T-helper 17 cell (primary cell): ENCODE measurements at places on chromosomes 1 and 21.

GRCh38 chr1:63046539-63046938 is 262.6 kb downstream of the ATG4C start:
- DNase-seq: no peak

DNA sequence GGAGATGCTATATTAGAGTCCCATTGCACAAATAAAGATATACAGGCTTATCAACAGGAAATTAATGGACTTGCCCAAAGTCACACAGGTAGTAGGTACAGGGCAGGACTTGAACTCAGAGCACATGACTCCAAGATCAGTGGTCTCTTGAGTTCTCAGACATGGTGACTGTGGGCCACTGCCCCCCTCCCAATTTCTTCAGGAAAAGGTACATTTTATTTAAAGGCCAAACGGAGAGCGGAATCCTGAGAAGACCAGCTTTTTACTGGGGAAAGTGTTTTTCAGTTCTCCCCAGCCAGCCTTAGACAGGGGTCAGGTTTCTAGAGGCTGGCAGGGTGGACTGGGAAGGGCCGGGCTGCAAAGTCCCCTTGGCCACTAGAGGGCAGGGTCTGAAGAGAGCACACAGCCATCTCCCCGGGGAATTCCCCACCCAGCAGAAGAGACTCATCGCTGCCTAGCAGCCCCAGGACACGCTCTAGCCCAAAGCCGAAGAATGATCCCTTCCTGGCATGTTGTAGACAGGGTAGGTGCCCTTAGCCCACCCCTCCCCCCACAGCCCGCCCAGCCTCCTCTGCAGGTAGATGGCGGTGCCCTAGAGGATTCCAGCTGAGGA is 29.7 kb downstream of the ACP6 start:
- DNase-seq: peak; percentile 60

DNA sequence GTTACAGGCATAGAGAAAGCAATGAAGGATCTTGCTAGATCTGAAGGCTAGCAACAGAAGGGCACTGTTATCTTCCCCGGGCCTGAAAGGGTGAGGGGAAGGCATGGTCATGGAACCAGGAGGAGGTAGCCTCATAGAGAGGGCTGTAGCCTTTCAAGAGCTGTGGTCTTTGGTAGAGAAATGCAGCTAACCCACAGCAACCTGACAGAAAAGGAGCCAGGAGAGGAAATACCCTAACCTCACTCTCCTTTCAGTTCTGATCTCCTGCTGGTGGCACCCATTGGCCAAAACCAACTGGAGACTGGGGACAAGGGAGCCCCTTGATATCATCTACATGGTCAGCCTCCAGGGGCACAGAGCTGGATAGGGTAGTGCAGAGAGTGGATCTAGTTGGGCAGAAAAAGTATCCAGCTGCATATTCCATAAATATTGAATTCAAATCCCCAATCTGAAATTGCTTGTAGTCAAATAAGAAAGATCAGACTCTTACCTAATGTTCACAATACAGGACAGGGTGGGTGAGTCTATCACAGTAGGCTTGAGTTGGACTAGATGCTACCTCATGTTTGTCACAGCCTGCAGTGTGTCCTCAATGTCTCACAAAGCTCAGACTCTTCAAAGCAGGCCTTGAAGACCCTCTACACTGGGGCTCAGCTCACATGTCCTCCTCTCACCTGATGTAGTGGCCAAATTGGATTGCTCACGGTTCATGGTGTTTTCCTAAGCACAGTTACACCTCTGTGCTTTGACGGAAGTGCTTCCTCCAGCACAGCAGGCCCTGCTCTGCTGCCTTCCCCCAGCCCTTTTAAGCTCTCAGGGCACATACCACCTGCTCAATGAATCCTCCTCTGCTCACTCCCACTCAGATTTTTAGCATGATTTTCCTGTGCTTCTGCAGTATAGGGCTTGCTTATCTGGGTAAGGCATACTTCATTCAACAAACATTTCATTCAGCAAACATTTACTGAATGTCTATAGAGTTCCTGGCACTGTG is 74.1 kb upstream of the JUN start:
- DNase-seq: no peak

DNA sequence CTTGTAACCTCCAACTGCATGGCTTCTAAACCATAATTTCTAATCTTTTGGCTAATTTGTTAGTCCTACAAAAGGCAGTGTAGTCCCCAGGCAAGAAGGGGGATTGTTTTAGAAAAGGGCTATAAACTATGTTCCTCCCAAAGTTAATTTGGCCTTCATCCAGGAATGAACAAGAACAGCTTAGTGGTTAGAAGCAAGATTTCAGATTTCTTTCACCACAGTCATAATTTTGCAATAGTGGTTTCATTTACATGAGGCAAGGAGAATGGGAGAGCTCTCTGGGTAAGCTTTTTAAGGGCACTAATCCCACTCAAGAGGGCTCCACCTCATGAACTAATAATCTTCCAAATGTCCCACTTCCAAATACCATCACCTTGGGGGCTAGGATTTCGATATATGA is 1353.9 kb downstream of the NCAM2 start:
- DNase-seq: no peak

GRCh38 chr1:246580497-246581370 is 14.5 kb downstream of the CNST start:
- DNase-seq: no peak
